ENCODE measurements at places on chromosomes 2 and 18. TPM values are rescaled to one million over a fixed set of nuclear protein-coding genes. Genes with fewer than 3 reads are reported as not detected.

DNA sequence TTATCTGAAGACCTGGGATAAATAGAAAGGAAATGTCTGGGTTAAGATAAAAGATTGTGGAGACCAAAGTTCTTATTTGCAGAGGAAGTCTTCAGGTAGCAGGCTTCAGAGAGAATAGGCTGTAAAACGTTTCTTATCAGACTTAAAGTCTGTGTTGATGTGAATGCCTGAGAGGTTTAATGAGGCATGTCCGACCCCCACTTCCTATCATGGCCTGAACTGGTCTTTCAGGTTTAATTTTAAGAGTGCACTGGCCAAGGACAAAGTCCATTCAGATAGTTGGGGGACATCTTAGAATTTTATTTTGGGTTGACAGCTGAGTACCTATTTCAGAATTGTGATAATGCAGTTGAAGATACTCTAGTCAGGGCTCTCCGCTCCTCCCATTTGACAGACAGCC lies 92.1 kb downstream of the ATL2 start:
- H3K27ac ChIP-seq = no peak overlapping the region
- H3K4me3 ChIP-seq = no peak overlapping the region
- no peaks in the 10 kb centered on the region for H3K27me3 ChIP-seq
- DNase-seq = no peak

- no peaks in the 10 kb centered on the region for H3K27me3 ChIP-seq
- no peaks in the 10 kb centered on the region for H3K36me3 ChIP-seq
- DNase-seq = no peak
- H3K27ac ChIP-seq = no peak overlapping the region
Measured at GRCh38 chr2:151087377-151087776, 174.3 kb downstream of the RBM43 start.

GRCh38 chr2:133829450-133830020 lies 261.3 kb upstream of the NCKAP5 start:
- no peak overlapping the region for H3K27ac ChIP-seq
- DNase-seq = no peak
- H3K4me3 ChIP-seq = no peak overlapping the region
- H3K27me3 ChIP-seq = no peaks in the 10 kb centered on the region

DNA sequence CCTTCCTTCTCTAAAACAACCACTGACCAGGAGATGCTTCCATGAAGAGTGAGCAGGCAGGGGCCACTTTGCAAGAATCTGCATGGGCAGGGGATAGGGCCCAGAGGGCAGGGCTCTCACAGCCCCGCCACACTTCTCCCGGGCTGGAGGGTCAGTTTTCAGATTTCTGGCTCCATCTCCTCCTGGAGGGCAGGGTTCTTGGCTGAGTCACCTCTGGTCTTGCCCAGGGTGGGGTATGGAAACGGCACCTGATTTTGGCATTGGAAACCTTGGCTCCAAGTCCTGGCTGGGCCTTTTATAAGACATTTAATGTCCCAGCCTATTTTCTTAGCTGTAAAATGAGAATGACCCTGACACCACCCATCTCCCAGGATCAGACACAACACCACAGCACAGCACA lies 27.6 kb upstream of the ASPRV1 start:
- no peaks in the 10 kb centered on the region for H3K27me3 ChIP-seq
- DNase-seq = no peak
- peaks cover 37% of the 10 kb centered on the region for H3K36me3 ChIP-seq
- H3K4me3 ChIP-seq = no peak overlapping the region
- no peak overlapping the region for H3K27ac ChIP-seq
- H3K4me1 ChIP-seq = no peaks in the 10 kb centered on the region

DNA sequence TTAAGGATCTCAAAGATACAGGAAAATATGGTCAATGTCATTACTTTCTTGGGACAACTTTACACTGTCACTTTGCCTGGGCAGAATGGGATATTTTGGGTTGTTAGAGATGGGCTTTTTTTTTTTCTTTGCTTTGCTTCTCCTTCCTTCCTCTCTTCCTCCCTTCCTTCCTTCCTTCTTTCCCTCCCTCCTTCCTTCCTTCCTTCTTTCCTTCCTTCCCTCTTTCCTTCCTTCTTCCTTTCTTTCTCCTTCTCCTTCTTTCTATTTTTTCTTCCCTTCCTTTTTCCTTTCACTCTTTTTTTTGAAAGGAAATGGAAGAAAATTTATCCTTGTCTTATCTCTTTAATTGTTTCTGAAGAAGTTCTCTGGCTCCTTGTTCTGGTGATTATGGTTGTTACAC lies 180.0 kb upstream of the CCDC68 start:
- no peak overlapping the region for H3K4me3 ChIP-seq
- H3K27ac ChIP-seq = no peak overlapping the region
- DNase-seq = no peak
- no peaks in the 10 kb centered on the region for H3K36me3 ChIP-seq
- H3K4me1 ChIP-seq = no peaks in the 10 kb centered on the region
- no peaks in the 10 kb centered on the region for H3K27me3 ChIP-seq

DNA sequence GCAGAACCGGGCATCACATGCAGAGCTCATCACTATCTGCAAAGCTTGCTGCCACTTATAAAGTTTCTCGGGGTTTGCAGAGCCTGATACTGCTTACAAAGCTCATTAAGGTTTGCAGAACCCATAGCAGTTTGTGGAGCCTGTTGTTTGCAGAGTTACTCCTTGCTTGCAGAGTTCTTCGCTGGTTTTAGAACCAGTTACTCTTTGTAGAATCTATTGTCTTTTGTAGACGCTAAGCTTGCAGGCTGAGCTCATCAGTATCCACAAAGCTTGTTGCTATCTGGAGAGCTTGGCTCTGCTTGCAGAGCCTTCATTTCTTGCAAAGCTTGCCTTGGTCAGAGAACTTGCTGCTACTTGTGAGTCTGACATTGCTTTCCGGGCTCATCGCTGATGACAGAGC lies 106.9 kb downstream of the CELF4 start:
- H3K36me3 ChIP-seq = no peaks in the 10 kb centered on the region
- H3K4me1 ChIP-seq = no peaks in the 10 kb centered on the region
- DNase-seq = no peak
- no peaks in the 10 kb centered on the region for H3K27me3 ChIP-seq

- H3K36me3 ChIP-seq = no peaks in the 10 kb centered on the region
- peaks cover 4% of the 10 kb centered on the region for H3K4me1 ChIP-seq
- no peaks in the 10 kb centered on the region for H3K27me3 ChIP-seq
- DNase-seq = no peak
- H3K27ac ChIP-seq = no peak overlapping the region
Measured at GRCh38 chr18:24734058-24734457, 273.6 kb downstream of the HRH4 start.

GRP gene
- not detected for total RNA-seq
